ENCODE measurements at places on chromosomes 12 and 14. TPM values are rescaled to one million over a fixed set of nuclear protein-coding genes. Genes with fewer than 3 reads are reported as not detected.

Gene PLXNC1
- polyA plus RNA-seq = 20.4 TPM

Gene SIX6
- polyA plus RNA-seq = 0.09 TPM

Gene TAS2R8
- polyA plus RNA-seq = not detected

Gene TMPRSS12
- 0.11 TPM for polyA plus RNA-seq

Gene SMIM41
- polyA plus RNA-seq = 0.12 TPM

Gene AQP2
- not detected for polyA plus RNA-seq

Gene SLC25A21
- polyA plus RNA-seq = 0.99 TPM

Gene ITFG2
- polyA plus RNA-seq = 37.4 TPM

Gene REM2
- 0.16 TPM for polyA plus RNA-seq

Gene B4GALNT3
- 8.5 TPM for polyA plus RNA-seq

Gene SLC15A4
- polyA plus RNA-seq = 20.4 TPM

Gene CISTR
- not detected for polyA plus RNA-seq

DNA sequence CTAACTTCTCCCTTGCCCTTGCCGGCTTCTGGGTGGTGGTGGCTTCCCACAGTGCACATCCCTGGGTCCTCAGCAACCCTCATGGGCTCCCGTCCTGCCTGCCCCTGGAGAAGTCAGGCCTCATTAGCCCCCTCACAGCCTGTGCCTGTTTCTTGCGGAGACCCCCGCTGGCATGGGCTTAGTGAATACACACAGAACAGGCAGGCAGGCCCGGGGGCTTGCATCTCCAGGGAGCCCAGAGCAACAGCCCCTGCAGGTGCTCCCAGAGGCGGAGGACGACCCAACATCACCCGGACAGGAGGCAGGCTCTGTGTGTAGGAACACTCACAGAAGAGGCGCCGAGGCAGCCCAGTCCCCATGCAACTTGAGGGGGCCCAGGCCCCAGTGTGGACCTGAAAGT is 25.1 kb upstream of the FBRSL1 start:
- H3K27me3 ChIP-seq = peaks cover 16% of the 10 kb centered on the region
- no peaks in the 10 kb centered on the region for H3K36me3 ChIP-seq
- H3K4me3 ChIP-seq = no peak overlapping the region
- peaks cover 3% of the 10 kb centered on the region for H3K4me1 ChIP-seq
- DNase-seq = no peak
- H3K27ac ChIP-seq = no peak overlapping the region

DNA sequence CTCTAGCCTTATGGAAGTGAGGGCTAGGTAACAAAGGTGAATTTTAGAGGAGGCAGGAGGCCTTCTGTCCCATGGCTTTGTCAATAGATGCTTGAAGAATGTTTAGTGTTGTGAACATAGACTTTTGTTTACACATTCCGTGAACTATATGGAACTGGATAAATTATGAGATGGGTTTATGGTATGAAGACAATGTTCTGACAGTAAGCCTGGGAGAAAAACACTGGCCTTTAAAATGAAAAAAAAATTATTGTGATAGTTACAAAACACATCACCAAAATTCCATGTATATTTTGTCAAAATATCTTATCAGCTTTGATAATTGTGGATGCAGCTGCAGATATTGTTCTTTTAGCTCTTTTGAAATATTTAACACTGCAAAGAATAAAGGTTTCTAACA is 251.5 kb upstream of the DCN start:
- H3K27me3 ChIP-seq = no peaks in the 10 kb centered on the region
- no peak overlapping the region for H3K27ac ChIP-seq
- H3K4me3 ChIP-seq = no peak overlapping the region
- no peaks in the 10 kb centered on the region for H3K4me1 ChIP-seq

GRCh38 chr12:119631930-119632678 is 35.8 kb upstream of the PRKAB1 start:
- H3K27me3 ChIP-seq = no peaks in the 10 kb centered on the region
- no peak overlapping the region for H3K27ac ChIP-seq
- no peaks in the 10 kb centered on the region for H3K36me3 ChIP-seq

DNA sequence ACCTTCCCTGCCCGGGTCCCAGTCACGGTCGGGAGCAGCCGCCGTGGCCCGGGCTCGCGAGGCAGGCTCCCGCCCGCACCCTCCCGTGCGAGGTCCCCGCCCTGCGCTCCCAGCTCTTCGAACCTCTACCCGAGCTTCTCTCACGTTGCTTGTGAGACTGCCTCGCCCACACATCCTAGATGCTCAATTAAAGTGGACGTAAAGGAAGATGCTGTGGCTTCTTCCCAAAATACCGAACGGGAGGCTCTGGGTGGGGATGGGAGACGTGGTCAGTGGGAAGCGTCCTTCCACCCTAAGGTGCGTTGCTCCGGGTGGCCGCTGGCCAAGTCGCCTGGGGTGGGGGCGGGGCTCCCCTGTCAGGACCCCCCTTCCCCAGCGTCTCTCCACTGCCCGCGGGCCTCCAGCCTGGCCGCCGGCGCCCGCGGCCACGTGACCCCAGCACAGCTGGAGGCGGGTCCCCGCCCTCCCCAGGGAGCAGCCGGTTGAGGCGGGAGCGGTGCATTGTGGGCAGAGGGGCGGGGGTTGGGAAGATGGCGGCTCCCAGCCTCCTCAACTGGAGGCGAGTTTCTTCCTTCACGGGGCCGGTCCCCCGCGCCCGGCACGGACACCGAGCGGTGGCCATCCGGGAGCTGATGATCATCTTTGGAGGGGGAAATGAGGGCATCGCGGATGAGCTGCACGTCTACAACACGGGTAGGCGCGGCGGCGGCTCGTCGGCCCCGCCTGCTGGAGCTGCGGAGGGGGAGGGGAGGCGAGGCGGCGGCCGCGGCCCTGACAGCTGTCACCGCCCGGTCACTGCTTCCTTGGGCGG is at the start of gene HCFC2:
Gene HCFC2 (plus strand): TSS at position 501 of the 811 bp plus-strand sequence. CDS start 30 bp downstream, at position 531.
- H3K36me3 ChIP-seq = peaks cover under 1% of the 10 kb centered on the region
- peak within 1 kb of the TSS; percentile 84 for H3K4me3 ChIP-seq
- H3K27me3 ChIP-seq = no peaks in the 10 kb centered on the region
- H3K27ac ChIP-seq = peak within 1 kb of the TSS; percentile 94

DNA sequence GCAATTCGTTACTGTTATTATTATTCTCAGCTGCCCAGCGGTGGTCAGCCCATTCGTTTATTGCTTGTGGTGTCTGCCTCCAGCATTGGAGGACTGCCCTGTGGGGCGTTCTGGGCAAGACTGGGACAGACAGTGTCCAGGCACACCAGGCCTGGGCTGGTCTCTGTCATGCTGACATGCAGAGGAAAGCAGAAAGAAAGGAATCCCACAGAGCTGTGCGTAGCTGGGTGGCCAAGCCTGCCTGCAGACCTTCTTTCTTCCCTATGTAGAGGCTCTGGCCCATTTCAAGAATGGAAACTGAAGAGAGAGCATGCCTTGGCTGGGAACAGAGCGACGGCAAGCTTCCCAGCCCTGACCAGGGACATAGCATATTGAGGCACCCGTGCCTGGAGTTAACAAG is 525.3 kb upstream of the TBX3 start:
- H3K4me3 ChIP-seq = no peak overlapping the region
- no peaks in the 10 kb centered on the region for H3K36me3 ChIP-seq
- peaks cover 24% of the 10 kb centered on the region for H3K4me1 ChIP-seq
- H3K27ac ChIP-seq = no peak overlapping the region

- no peak overlapping the region for H3K4me3 ChIP-seq
- peaks cover 15% of the 10 kb centered on the region for H3K4me1 ChIP-seq
- no peak for DNase-seq
- H3K27ac ChIP-seq = no peak overlapping the region
- H3K36me3 ChIP-seq = peaks cover 9% of the 10 kb centered on the region
- no peaks in the 10 kb centered on the region for H3K27me3 ChIP-seq
Observed at GRCh38 chr14:101828046-101828445, 66.5 kb downstream of the PPP2R5C start.

DNA sequence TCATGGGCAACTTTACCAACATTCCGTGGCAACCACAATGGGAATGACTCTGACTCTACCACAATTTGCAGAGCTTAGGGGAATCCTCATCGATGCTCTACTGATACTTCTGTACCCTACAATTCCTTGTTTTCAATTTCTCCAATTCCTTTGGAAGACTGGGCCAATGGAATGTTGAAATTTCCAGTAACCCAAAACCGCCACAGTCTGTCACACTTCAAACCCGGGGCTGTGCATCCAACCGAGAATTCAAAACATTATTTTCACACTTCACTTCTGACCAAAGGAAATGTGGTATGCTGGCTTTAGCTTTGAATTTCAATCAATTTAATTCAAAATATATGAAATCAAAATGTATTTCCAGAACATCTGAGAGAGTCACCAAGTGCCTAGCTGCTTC is 951.4 kb downstream of the VRK1 start:
- no peak overlapping the region for H3K4me3 ChIP-seq
- no peaks in the 10 kb centered on the region for H3K36me3 ChIP-seq
- no peaks in the 10 kb centered on the region for H3K27me3 ChIP-seq
- no peak for DNase-seq

GRCh38 chr12:43578782-43579181 is 26.8 kb upstream of the ADAMTS20 start:
- H3K4me3 ChIP-seq = no peak overlapping the region
- H3K27ac ChIP-seq = no peak overlapping the region
- H3K27me3 ChIP-seq = no peaks in the 10 kb centered on the region
- no peaks in the 10 kb centered on the region for H3K4me1 ChIP-seq
- H3K36me3 ChIP-seq = no peaks in the 10 kb centered on the region
- DNase-seq = peak; percentile 2

GRCh38 chr14:34678306-34678705 is 36.1 kb downstream of the CFL2 start:
- peaks cover 20% of the 10 kb centered on the region for H3K4me1 ChIP-seq
- H3K4me3 ChIP-seq = peak overlapping the region; percentile 5
- no peaks in the 10 kb centered on the region for H3K36me3 ChIP-seq

- no peak overlapping the region for H3K27ac ChIP-seq
- H3K4me3 ChIP-seq = no peak overlapping the region
- peaks cover 12% of the 10 kb centered on the region for H3K36me3 ChIP-seq
- H3K27me3 ChIP-seq = no peaks in the 10 kb centered on the region
- H3K4me1 ChIP-seq = no peaks in the 10 kb centered on the region
Observed at GRCh38 chr12:64142382-64142781, 79.7 kb downstream of the KICS2 start.

- DNase-seq = no peak
- no peaks in the 10 kb centered on the region for H3K36me3 ChIP-seq
- H3K4me3 ChIP-seq = no peak overlapping the region
- no peaks in the 10 kb centered on the region for H3K27me3 ChIP-seq
- no peak overlapping the region for H3K27ac ChIP-seq
- peaks cover 20% of the 10 kb centered on the region for H3K4me1 ChIP-seq
Observed at GRCh38 chr14:50025073-50025472, 91.3 kb downstream of the VCPKMT start.

- peaks cover 68% of the 10 kb centered on the region for H3K4me1 ChIP-seq
- no peaks in the 10 kb centered on the region for H3K27me3 ChIP-seq
Observed at GRCh38 chr12:49871263-49871561, 28.3 kb upstream of the BCDIN3D start.

GRCh38 chr14:37118673-37119366 is 53.6 kb downstream of the SLC25A21 start:
- no peak for DNase-seq
- H3K27me3 ChIP-seq = no peaks in the 10 kb centered on the region
- H3K27ac ChIP-seq = no peak overlapping the region
- H3K36me3 ChIP-seq = no peaks in the 10 kb centered on the region

DNA sequence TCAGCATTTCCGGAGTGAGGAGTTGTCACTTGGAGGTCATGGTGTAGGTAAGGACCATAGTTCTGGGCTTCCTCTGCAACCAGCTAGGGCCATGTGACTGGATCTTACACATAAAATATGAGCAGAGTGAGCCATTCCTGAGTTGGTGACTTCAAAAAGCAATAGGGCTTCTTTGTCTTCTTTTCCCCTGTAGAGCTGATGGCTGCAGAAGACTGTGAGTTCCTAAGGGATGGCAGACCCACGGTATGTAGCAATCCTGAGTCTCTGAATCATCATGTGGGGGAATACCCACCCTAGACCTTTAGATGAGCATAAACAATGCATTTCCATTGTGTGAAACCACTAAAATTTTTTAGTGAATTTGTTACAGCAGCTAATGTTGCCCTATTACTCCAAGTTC is 151.1 kb upstream of the TBX3 start:
- H3K4me1 ChIP-seq = no peaks in the 10 kb centered on the region
- H3K27me3 ChIP-seq = no peaks in the 10 kb centered on the region
- no peak overlapping the region for H3K4me3 ChIP-seq
- H3K36me3 ChIP-seq = no peaks in the 10 kb centered on the region

GRCh38 chr14:104800015-104800770 is 708 bp upstream of the ZBTB42 start:
- DNase-seq = peak; percentile 92
- H3K27ac ChIP-seq = peak overlapping the region; percentile 97
- peak overlapping the region; percentile 65 for H3K4me3 ChIP-seq
- H3K4me1 ChIP-seq = peaks cover 82% of the 10 kb centered on the region
- no peaks in the 10 kb centered on the region for H3K27me3 ChIP-seq

DNA sequence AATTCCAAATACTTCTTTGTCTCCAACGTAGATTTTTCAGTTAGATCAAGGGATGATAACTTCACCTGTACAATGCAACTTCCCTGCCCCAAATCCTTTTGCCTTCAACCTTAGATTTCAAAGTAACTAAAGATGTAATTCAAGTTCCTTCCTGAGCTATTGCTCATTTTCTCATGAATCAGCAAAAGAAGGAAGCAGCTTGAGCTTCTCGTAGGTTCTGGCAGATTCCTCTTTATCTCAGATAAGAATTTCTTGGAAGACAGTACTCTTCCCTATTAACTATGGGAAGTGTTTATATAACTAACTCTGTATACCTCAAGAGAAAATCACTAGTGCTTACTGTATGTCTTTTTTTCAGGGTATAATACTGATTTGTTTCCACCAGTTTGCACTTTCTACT is 203.8 kb downstream of the RASSF9 start:
- no peak overlapping the region for H3K4me3 ChIP-seq
- no peaks in the 10 kb centered on the region for H3K27me3 ChIP-seq
- DNase-seq = no peak
- H3K27ac ChIP-seq = no peak overlapping the region
- no peaks in the 10 kb centered on the region for H3K36me3 ChIP-seq
- H3K4me1 ChIP-seq = no peaks in the 10 kb centered on the region

- DNase-seq = no peak
- no peak overlapping the region for H3K27ac ChIP-seq
- no peaks in the 10 kb centered on the region for H3K4me1 ChIP-seq
- no peak overlapping the region for H3K4me3 ChIP-seq
- no peaks in the 10 kb centered on the region for H3K36me3 ChIP-seq
- H3K27me3 ChIP-seq = no peaks in the 10 kb centered on the region
Observed at GRCh38 chr14:85010186-85010585, 519.8 kb upstream of the FLRT2 start.

DNA sequence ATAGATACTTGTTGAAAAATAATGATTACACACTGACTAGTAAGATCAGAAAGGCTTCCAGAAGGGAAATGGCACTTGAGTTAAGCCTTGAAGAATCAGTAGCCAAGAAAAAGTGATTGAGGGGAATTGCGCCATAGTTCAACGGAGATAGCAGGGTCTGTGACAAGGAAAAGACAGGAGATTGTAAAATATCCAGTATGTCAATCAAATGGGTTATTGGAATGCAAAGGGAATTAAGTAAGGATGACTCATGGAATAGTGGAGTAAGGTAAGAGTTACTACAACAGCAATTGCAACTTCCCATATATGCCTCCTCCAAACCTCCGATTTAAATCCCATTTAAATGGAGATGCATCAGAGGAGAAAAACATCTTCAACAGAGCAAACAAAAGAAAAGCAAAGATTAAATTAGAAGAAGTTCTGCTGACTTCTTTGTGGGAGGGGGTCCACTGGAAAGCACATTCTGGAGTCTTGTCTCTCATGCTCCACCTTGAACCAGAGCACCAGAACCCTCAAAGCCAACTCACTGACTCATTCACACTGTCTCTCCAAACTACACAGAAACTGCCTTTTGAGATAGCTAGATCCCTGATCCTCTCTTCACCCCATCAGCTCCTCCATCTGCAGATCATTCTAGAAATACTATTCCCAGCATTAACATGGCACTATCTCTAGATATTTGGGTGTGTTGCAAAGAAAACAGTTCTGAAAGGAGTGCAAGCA is 138.2 kb downstream of the NUAK1 start:
- H3K27me3 ChIP-seq = peaks cover 2% of the 10 kb centered on the region
- H3K36me3 ChIP-seq = no peaks in the 10 kb centered on the region
- H3K27ac ChIP-seq = no peak overlapping the region
- no peak for DNase-seq
- H3K4me3 ChIP-seq = no peak overlapping the region
